ENCODE measurements at places on chromosomes 6 and 20. TPM values are rescaled to one million over a fixed set of nuclear protein-coding genes. Genes with fewer than 3 reads are reported as not detected.
A peak's percentile ranks its signal among the peaks of the same experiment; 100 is the strongest.

DNA sequence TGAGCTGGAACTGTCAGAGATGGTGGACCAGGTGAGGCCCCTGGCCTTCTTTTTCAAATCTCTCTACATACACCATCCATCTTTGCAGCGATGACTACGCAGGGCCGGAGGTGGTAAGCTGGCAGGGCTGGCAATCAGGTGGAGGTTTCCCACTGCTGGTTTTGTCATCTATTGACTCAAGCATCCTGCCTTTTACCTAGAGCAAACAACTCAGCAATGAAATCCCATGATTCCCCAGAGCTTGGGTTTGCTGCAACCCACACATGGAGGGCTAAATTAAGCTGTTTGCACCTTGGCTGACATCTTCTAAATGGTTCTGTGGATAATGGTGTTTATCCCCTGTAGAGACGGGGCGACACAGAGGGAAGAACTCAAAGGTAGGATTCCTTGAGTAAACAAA is 170.2 kb downstream of the SCP2D1 start:
- H3K27ac ChIP-seq: no peak overlapping the region
- no peak overlapping the region for H3K4me3 ChIP-seq
- peak; percentile 55 for DNase-seq
- H3K27me3 ChIP-seq: no peaks in the 10 kb centered on the region
- no peaks in the 10 kb centered on the region for H3K4me1 ChIP-seq

- no peaks in the 10 kb centered on the region for H3K36me3 ChIP-seq
- no peaks in the 10 kb centered on the region for H3K27me3 ChIP-seq
- DNase-seq: no peak
- H3K4me1 ChIP-seq: no peaks in the 10 kb centered on the region
- no peak overlapping the region for H3K4me3 ChIP-seq
Measured at GRCh38 chr6:151009576-151009975, 144.1 kb downstream of the MTHFD1L start.

GRCh38 chr6:35093118-35093445 is 48.1 kb downstream of the TCP11 start:
- no peak overlapping the region for H3K4me3 ChIP-seq
- H3K4me1 ChIP-seq: no peaks in the 10 kb centered on the region
- no peak for DNase-seq
- no peaks in the 10 kb centered on the region for H3K27me3 ChIP-seq
- no peak overlapping the region for H3K27ac ChIP-seq
- H3K36me3 ChIP-seq: no peaks in the 10 kb centered on the region

DNA sequence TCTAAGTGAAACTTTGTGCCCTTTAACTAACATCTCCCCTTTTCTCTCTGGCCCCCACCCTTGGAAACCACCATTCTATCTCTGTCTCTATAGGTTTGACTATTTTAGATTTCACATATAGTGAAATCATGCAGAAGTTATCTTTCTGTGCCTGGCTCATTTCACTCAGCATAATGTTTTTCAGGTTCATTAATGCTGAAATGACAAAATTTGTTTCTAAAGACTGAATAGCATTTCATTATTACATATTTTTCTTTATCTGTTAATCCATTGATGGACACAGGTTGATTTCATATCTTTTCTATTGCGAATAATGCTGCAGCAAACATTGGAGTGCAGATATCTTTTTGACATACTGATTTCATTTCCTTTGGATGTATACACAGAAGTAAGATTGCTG is 30.7 kb downstream of the MEI4 start:
- H3K27me3 ChIP-seq: no peaks in the 10 kb centered on the region
- no peak overlapping the region for H3K4me3 ChIP-seq
- H3K4me1 ChIP-seq: no peaks in the 10 kb centered on the region
- H3K27ac ChIP-seq: no peak overlapping the region

- no peak overlapping the region for H3K27ac ChIP-seq
- DNase-seq: no peak
- no peaks in the 10 kb centered on the region for H3K4me1 ChIP-seq
- H3K27me3 ChIP-seq: no peaks in the 10 kb centered on the region
- H3K36me3 ChIP-seq: no peaks in the 10 kb centered on the region
Measured at GRCh38 chr6:143804835-143805239, 38.3 kb upstream of the LTV1 start.

GRCh38 chr20:62880935-62881661 is 19.5 kb upstream of the TCFL5 start:
- peaks cover 6% of the 10 kb centered on the region for H3K36me3 ChIP-seq
- no peak overlapping the region for H3K27ac ChIP-seq
- DNase-seq: no peak
- no peaks in the 10 kb centered on the region for H3K4me1 ChIP-seq

DNA sequence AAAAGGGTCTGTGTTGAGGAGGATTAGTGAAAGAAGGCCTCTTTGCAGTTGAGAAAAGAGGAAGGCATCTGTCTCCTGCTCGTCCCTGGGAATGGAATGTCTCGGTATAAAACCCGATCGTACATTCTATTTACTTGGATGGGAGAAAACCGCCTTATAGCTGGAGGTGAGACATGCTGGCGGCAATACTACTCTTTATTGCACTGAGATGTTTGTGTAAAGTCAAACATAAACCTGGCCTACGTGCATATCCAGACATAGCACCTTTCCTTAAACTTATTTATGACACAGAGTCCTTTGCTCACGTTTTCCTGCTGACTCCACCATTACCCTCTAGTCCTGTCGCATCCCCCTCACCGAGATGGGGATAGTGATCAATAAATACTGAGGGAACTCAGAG is 4.5 kb downstream of the TDP2 start:
- H3K4me3 ChIP-seq: no peak overlapping the region
- H3K27me3 ChIP-seq: no peaks in the 10 kb centered on the region
- no peak for DNase-seq
- no peaks in the 10 kb centered on the region for H3K4me1 ChIP-seq
- H3K36me3 ChIP-seq: peaks cover 3% of the 10 kb centered on the region

DNA sequence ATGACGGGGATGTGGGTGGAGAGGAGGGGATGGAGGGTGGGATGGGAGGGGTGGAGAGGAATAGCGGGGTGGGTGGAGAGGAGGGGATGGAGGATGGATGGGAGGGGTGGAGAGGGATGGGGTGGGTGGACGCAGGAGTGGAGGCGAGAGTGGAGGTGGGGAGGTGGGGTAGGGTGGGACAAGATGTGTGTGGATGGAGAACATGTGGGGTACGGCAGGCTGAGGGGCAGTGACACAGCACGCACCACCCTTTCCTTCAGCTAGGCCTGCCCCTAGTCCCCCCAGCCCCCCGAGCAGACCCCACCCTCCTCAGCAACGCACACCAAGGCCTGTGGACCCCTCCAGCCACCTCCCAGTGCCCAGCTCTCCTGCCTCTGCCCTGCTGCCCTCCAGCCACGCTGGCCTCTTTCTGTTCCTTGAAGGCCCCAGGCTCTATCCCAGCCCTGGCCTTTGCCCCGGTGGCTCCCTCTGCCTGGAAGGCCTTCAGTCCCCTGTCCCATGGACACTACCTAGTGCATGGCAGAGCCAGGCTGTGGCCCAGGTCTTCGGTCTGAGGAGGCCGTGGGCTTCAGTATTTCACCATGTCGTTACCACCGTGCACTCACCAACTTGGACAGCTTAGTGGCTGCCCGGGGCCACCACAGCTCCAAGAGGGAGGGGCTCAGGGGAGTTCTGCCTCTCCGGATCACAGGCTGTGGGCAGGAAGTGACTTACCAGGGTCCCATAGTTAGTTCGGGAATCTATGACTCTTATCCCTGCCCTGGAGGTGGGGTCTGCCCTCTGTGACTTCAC is 78.4 kb upstream of the PMEPA1 start:
- H3K27ac ChIP-seq: no peak overlapping the region
- no peak for DNase-seq
- no peak overlapping the region for H3K4me3 ChIP-seq
- H3K36me3 ChIP-seq: no peaks in the 10 kb centered on the region
- no peaks in the 10 kb centered on the region for H3K4me1 ChIP-seq

DNA sequence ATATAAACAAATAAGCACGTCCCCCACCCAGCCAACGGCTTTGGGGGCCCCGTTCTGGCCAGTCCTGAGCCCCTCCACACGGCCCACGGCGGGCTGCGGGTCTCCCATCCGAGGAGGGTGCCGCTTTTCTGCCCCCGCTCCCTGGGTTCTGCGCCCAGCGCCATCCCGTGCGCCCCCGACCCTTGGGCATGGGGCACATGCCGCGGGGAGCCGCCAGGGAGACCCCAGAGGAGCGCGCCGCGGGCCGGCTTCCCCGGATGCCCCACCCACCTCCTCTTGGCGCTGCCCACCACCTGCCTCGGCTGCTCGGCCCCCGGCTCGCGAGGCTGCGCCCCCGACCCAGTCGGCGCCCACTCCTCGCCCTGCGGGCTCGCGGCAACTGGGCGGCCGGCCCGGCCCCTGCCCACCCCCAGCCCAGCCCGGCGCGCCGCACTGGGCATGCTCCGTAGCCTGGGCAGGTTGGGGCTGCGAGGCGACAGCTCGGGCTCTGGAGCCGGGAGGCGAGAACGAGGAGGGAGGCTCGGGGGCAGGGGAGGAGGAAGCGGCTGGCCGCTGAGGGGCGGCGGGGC is 570 bp upstream of the PLCB4 start:
- H3K36me3 ChIP-seq: no peaks in the 10 kb centered on the region
- H3K27me3 ChIP-seq: no peaks in the 10 kb centered on the region
- peak overlapping the region; percentile 53 for H3K4me3 ChIP-seq
- H3K27ac ChIP-seq: peak overlapping the region; percentile 29

DNA sequence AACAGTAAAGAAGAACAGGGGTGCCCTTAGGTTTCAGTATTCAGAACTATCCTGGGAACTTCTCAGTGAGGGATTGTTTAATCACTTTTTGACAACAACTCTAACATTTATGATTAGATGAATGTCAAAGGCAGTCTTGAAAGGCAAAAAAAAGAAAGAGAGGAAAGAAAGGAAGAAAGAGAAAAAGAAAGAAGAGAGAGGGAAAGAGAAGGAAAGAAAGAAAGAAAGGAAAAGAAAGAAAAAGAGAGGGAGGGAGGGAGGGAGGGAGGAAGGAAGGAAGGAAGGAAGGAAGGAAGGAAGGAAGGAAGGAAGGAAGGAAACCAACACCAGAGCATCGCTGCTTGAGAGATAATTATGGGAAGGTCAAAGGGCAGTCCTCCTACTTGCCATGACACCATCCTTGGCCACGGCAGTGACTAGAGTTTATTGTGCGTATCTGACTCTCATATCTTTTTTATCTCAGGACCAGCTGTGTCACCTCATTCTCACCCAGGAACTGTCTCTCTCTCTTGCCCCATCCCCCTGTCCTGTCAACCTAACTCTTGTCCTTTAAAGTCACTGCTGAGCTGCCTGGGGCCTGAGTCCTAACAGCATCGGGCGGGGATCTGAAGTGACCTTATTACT is 96.8 kb upstream of the ATXN1 start:
- DNase-seq: no peak
- no peak overlapping the region for H3K27ac ChIP-seq
- no peak overlapping the region for H3K4me3 ChIP-seq

DNA sequence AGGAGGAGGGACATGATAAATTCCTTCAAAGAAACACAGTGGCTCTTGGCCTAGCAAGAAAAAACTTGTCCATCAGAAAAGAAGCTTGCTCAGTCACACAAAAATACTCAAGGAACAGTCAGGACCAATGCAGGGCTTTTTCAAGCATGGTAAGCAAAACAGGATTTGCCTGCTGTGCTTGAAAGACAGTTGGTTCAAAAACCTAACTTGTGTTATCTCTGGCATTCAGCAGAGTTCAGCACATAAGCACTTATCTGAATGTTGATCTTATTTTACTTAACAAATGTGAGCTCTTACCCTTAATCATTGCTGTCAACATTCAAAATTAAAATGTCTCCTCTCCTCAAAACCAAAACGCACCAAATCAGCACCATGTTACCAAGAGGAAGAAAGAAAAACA is 38.3 kb downstream of the ATG5 start:
- no peaks in the 10 kb centered on the region for H3K36me3 ChIP-seq
- no peaks in the 10 kb centered on the region for H3K27me3 ChIP-seq
- no peak overlapping the region for H3K27ac ChIP-seq
- H3K4me3 ChIP-seq: no peak overlapping the region

- no peaks in the 10 kb centered on the region for H3K36me3 ChIP-seq
- DNase-seq: no peak
- no peak overlapping the region for H3K27ac ChIP-seq
- H3K27me3 ChIP-seq: no peaks in the 10 kb centered on the region
- H3K4me1 ChIP-seq: no peaks in the 10 kb centered on the region
Measured at GRCh38 chr6:165876588-165876987, 213.5 kb upstream of the PDE10A start.

DNA sequence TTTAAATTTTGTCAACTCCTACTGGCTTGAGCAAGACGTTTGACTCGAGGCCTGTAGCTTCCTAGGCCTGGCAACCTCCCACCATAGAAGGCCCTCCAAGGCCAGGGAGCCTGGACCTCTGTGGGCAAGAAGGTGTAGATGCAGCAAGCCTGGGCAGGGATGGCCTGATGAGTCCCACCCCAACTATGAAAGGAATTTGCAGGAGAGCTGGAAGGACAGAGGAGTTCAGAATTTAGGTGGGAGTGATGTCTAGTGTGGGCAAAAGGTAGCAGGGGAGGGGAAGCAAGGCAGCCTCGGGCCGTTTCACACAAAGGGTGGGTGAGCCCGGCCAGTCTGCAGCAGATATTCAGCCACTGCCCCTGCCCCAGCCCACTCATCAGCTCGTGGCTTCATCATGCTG is 245.2 kb downstream of the CDH26 start:
- no peaks in the 10 kb centered on the region for H3K36me3 ChIP-seq
- no peak overlapping the region for H3K27ac ChIP-seq
- DNase-seq: no peak
- no peaks in the 10 kb centered on the region for H3K27me3 ChIP-seq
- no peaks in the 10 kb centered on the region for H3K4me1 ChIP-seq
- no peak overlapping the region for H3K4me3 ChIP-seq

DNA sequence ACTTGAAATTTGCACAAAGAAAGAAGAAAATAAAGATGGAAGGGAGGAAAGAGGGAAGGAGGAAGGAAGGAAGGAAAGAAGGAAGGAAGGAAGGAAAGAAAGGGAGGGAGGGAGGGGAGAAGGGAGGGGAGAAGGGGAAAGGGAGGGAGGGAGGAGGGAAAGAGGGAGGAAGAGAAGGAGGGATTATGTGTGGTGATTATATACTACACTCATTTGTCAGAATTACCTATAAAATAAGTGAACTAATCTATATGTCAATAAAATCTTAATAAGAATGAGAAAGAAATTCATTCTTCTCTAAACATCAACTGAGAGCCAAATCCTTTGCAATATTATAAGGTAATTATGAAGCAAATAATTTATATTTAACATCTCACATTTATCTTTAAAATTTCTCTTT is 77.9 kb upstream of the TFAP2D start:
- no peak overlapping the region for H3K27ac ChIP-seq
- H3K36me3 ChIP-seq: no peaks in the 10 kb centered on the region
- H3K27me3 ChIP-seq: no peaks in the 10 kb centered on the region
- no peak for DNase-seq
- H3K4me3 ChIP-seq: no peak overlapping the region

The HMGCLL1 gene
- total RNA-seq: 2.3 TPM

The BNIP5 gene
- 27.8 TPM for total RNA-seq

The DUSP15 gene
- total RNA-seq: 0.35 TPM

The HLA-DOB gene
- total RNA-seq: not detected

All from pancreas (tissue), 10 donors.